ENCODE measurements at places on chromosomes 6 and 20. TPM values are rescaled to one million over a fixed set of nuclear protein-coding genes. Genes with fewer than 3 reads are reported as not detected.

GRCh38 chr20:12037521-12037920 is 119.8 kb downstream of the BTBD3 start:
- DNase-seq = no peak

DNA sequence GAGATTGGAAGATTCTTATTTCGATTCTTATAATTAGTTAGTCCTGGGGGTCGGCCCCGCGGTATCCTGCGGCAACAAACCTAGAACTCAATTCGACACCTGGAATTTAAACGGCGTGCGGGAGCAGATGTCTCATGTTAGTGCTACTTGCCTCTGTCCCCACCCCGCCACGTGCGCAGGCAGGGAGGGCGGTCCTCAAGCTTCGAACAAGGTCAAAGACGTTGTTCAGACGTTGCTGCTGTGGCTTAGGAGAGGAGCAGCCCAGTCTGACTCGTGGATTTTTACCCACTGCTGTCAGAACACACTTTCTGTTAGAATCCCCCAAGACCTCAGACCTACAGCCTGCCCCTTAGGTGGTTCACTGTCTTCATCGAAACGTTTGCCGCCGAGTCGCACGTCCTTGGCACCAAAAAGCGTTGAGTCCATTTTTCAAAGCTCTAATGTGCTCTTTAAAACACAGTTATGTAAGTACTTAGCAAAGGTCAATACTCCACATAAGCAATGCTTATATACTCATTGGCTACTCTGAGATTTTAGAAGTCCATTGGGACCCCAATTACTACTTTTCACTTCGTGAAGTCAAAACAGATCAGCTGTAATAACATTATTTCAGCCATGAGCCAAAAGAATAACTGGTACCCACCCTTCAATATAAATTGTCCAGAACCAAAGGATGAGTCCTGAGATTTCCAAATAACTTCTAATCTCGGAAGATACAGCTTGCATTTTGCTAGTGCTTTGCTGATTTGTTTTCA is 2.7 kb upstream of the C6orf62 start:
- DNase-seq = no peak

GRCh38 chr6:127343809-127344659 is 625 bp upstream of the ECHDC1 start:
- DNase-seq = no peak

Gene ABHD16B
- polyA plus RNA-seq = not detected

GRCh38 chr6:47290124-47290834 is 19.4 kb downstream of the TNFRSF21 start:
- no peak for DNase-seq

DNA sequence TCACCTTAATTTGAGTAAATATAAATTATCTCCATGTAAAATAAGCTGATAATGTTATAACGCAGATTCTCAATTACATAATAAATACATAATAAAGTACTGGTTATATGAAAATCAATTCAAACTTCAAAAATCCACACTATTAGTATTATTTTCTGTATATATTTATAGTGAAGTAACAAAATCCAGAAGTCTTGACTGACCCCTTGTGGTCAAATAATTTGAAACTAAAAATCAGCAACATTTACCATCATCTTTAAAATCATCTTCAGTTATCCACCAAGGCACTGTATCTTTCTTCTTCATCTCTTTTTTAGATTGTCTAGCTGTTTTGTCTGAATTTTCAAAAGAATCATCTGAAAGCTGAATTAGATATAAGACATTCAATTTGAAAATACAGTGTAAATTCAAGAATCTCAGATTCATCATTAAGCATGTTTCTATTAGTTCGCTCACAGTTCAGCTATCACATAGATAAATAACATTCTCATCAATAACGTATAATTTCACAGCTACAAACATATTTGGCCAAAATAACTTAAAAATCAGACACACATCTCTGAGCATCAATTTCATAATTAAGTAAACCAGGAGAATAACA is 6.5 kb downstream of the CEP162 start:
- peak; percentile 9 for DNase-seq

DNA sequence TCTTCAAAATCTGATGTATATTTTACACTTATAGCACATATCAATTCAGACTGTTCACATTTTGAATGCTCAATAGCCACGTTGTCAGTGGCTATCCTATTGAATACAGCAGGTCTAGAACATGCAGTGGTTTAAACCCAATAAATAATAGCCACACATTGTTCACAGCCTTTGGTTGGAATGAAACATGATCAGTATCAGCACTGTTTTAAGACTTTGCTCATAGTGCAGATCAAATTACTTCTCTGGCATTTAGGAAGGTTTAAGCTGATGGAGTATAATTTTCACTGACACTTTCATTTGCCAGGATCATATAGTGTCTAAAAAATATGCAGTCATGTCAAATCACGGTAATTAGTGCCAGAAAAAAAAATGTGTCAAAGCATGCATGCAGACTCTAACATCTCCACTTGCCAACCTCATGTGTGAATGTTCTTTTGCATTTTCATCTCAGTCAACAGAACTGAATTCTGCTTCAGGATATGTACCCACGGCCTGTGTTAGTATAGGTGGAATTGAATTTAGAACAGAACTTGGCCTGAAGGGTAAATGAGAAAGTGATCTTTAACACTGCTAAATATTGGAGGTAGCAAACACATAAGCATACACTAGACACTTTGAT is 184.1 kb downstream of the SLC24A3 start:
- DNase-seq = no peak

DNA sequence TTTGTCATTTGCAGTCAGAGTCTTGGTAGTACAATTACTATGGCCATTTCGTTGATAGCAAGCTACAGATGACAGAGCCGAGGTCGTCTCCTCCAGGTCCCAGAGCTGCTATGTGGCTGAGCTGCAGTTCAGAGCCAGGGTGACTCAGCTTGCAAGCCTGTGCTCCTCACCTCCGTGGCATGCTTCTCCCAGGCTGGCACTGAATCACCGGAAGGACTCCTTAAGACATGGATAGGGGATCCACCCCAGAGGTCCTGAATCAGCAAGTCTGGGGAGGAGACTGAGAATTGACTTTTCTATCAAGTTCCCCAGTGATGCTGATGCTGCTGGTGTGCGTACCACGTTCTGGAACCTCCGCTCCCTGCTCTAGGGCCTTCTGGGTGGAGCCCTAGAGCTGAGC is 291.2 kb downstream of the CDH26 start:
- DNase-seq = no peak

DNA sequence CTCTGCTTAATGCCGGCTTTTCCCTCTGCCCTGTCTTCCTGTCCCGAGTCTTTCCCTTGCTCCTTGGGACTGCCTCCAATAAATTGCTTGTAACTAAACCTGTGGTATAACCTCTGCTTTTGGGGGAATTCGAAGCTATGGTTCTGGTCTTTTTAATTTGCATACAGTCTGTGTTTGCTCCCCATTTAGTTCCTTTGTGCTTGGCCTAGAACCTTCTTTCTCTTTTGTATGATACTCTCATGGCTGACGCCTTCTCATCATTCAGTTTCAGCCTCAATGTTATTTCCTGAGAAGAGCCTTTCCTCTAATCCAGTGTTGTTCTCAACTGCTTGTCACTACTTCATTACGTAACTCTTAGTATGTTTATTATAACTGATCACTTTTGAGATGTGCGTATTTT is 248.0 kb downstream of the PHF3 start:
- DNase-seq = no peak

DNA sequence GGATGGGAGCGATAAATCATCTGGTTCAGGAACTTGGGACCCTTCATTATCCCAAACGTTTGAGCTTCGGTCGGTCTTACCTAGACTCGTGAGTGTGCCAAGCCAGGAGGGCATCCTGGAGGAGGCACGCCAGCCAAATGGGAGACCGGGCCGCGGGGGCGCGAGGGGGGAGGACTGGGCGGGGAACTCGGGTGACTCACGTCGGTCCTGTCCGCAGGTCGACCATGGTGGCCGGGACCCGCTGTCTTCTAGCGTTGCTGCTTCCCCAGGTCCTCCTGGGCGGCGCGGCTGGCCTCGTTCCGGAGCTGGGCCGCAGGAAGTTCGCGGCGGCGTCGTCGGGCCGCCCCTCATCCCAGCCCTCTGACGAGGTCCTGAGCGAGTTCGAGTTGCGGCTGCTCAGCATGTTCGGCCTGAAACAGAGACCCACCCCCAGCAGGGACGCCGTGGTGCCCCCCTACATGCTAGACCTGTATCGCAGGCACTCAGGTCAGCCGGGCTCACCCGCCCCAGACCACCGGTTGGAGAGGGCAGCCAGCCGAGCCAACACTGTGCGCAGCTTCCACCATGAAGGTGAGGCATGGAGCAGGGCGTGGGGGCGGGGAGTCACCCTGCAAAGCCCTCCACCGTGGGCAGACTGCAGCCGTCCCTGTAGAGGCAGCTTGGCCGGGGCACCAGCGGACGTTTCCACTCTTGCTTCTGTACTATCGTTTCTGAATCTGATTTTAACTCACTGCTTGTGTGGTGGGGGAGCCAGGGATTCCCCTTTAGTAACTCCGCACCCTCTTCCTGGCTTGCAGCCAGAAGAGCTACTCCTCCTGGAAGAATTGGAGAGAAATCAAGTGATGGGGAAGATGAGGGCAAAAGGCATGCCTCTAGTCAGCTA is 2.7 kb downstream of the BMP2 start:
- no peak for DNase-seq

GRCh38 chr6:31143148-31143547 is 4.3 kb upstream of the PSORS1C2 start:
- no peak for DNase-seq

GRCh38 chr6:22804620-22805261 is 235.4 kb downstream of the HDGFL1 start:
- DNase-seq = no peak

Gene LY6G6D
- not detected for polyA plus RNA-seq

GRCh38 chr6:64926051-64926450 is 781.0 kb downstream of the EYS start:
- DNase-seq = no peak

Gene CDKN1A
- polyA plus RNA-seq = 48.2 TPM

DNA sequence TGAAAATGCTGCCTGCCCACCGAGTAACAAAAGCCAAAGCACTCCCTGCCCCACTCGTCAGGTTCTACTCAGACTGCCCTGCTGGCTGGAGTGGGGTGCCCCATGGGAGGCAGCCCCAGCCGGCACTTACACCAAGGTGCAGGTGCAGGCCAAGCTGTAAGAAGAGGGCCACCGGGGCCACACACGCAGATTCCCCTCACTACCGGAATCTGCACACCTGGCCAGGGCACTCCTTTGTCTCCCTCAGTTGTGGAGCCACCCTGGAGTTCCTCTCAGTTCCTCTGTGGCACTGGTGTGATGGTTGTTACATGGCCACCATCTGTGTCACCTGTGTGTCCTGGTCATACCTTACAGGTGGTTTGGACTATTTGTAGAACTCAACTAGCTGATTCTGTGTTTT is 112.4 kb downstream of the FOXO3 start:
- no peak for DNase-seq

GRCh38 chr6:75525682-75526081 is 32.1 kb upstream of the FILIP1 start:
- no peak for DNase-seq

Gene HAO1
- not detected for polyA plus RNA-seq

- DNase-seq = no peak
Measured at GRCh38 chr6:36754582-36755434, 57.2 kb downstream of the RAB44 start.

Gene HLA-DQB1
- polyA plus RNA-seq = 2,258 TPM

GRCh38 chr6:103895136-103895535 is 964.6 kb downstream of the HACE1 start:
- DNase-seq = no peak

Gene CDK19
- polyA plus RNA-seq = 4.2 TPM

GRCh38 chr6:158938220-158938619 is 61.8 kb downstream of the RSPH3 start:
- DNase-seq = no peak

DNA sequence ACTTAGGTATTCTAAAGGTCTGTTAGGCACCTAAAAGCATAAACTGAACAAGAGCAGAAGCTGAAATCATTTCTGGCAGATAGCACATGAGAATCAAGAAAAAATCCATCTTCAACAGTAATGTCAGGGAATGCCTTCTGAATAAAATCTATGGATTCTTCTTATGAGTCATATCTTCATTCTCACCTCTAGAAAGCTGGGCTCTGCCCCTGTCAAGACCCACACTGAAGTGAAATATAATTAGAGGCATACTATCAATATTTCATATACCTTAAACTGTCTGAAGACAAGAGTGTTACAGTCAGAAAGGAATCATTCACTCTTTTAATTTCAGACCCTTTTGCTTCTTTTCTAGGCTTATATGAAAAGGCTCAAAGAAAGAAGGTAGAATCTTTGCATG is 485.8 kb upstream of the PTCHD4 start:
- no peak for DNase-seq
